Muscle of arm (tissue), 14 donors: ENCODE measurements at places on chromosomes 12 and 14.

- DNase-seq, result no peak
These were observed 176.8 kb downstream of the GXYLT1 start for GRCh38 chr12:41967668-41968500.

DNA sequence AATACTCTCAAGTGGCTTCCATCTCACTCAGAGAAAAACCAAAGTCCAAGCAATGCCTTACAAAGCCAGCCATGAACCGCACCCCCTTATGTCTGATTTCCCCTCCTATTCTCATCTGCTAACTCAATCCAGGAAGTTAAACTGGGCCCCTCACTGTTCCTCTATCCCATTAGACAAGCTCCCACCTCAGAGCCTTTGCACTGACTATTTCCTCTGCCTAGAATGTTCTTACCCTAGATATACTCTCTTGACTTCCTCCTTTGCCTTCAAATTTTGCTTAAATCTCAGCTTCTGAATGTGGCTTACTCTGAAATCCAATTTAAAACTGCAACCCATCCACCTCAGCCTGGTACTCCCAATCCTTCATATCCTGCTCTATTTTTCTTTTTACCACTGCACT, 257.0 kb upstream of the USP15 start:
- DNase-seq, result no peak

DNA sequence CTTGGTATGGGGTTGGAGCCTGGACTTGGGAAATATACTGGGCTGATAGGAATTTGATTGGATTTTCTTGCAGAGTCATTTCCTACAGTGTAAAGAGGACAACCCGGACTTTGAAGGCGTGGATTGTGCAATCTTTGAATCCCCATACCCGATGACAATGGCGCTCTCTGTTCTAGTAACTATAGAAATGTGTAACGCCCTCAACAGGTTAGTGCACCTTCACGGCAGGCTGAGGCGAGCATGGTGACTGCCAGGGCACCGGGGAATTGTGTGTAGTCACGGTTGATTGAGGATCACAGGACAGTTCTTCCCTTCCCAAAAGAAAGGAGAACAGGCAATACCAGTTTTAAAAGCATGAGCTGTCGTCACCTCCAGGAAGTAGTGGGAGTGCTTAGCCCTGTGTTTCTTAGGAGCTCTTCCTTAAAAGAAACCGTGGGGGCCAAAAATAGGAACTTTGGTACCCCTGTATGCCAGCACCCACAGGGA, 58.3 kb downstream of the ANAPC7 start:
- no peak for DNase-seq

GRCh38 chr14:64636980-64637429, 67.2 kb upstream of the PLEKHG3 start:
- DNase-seq, result no peak

- DNase-seq, result no peak
These were observed 70.1 kb upstream of the STRN3 start for GRCh38 chr14:31096255-31096654.

DNA sequence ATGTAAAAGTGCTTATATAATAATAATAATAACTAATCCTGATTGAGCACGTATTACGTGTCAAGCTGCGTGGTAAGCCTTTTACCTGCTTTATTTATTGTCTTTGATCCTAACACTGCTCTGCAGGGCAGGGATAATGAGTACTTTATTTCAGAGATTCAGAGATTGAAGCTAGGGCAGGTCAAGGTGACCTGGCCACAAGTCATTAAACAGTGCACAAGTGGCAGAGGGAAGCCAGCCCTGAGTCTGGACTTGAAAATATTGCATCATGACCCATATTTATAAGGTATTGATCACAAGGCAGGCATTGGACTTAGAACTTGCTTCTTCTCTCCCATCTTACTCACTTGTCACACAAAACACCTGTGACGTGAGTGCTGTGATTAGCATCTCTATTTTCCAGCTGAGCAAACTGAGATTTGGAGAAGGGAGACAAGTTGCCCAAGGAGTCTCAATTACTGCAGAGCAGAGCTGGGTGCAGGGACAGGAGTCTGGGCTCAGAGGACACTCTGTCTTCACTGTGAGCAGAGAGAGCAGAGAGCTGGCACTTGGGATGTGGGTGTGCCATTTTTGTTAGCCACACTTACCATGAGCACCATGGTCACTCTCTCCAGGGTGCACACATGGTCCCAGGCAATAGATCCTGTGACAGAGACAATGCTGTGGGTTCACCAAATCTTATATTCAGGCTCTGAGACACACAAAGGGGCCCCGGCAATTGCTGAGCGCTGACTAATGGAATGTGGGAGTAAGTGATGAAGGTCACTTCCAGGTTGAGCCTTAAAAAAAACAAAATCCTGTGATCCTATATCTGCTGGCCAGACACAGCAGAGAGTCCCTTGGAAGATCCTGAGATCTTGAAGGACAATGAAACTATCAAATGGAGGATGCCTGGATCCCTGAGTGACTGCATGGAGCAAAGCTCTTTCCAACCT, 113.2 kb upstream of the MED13L start:
- no peak for DNase-seq

DNA sequence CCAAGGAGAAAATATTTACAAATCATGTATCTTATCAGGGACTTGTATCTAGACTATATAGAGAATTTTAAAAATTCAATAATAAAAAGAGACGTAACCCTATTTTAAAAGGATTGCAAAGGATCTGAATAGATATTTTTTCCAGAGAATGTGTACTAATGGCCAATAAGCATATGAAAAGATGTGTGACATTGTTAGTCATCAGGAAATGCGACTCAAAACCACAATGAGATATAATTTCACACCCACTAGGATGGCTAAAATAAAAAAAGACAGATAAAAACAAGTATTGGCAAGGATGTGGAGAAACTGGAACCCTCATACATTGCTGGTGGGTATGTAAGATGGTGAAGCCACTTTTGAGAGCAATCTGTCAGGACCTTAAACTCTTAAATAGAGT, 141.9 kb upstream of the BMP4 start:
- DNase-seq, result no peak

- DNase-seq, result peak; percentile 67
These were observed 166.5 kb upstream of the GSC start for GRCh38 chr14:94936401-94936892.

GRCh38 chr12:5188472-5188871, 144.8 kb downstream of the KCNA5 start:
- no peak for DNase-seq

DNA sequence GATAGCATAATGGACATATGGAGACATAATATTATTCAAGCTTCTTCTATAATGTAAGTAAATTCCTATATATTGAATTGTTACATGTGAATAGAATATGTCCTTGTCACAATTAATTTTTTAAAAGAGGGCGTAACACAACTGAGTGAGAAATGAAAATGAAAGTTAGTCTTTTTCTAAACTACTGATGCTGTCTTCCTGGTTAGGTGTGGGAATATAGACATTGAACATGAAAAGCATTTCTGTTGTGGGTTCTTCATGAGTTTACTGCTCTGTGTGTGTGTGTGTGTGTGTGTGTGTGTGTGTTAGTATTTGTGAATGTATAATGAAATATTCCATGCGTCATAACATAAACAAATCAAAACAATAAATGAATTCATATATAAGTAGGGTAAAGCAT, 40.5 kb upstream of the RTL1 start:
- DNase-seq, result no peak
